ENCODE measurements at places on chromosomes 7 and 10. TPM values are rescaled to one million over a fixed set of nuclear protein-coding genes. Genes with fewer than 3 reads are reported as not detected.

DNA sequence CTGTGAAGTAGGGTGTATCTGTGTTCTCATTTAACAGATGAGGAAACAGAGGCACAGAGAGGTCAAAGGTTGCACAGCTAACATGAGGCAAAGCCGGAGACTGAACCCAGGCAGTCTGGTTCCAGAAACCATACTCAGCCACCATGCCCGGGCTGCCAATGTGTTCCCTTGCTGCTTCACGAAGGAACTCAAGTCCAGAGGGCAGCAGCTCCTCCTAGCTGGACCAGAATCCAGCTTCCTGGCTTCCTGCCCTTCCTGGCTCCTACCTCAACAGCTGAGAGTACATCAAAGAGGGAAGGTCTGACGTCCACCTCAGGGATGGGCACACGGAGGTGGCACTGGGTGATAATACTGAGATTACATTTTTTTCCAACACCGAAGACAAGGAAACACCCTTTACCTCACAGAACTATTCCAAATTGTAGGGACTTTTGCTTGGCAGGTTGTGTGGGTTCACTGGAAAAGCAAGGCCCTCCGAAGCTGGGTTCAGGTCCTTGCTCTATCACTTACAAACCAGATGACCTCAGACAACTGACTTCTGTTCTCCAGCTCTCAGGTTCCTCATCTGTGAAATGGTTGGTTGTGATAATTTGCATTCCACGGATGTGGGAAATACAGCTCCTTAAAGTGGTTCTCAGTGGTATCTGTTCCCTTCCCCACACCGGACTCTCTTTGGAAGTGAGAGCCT, 154.1 kb upstream of the ZMIZ1 start:
- no peak for DNase-seq

GRCh38 chr7:23713285-23714149, 3.5 kb downstream of the STK31 start:
- no peak for DNase-seq

GRCh38 chr10:70668454-70668970, 3.8 kb upstream of the ADAMTS14 start:
- no peak for DNase-seq

- no peak for DNase-seq
These were observed 32.8 kb downstream of the BICC1 start for GRCh38 chr10:58545427-58545826.

DNA sequence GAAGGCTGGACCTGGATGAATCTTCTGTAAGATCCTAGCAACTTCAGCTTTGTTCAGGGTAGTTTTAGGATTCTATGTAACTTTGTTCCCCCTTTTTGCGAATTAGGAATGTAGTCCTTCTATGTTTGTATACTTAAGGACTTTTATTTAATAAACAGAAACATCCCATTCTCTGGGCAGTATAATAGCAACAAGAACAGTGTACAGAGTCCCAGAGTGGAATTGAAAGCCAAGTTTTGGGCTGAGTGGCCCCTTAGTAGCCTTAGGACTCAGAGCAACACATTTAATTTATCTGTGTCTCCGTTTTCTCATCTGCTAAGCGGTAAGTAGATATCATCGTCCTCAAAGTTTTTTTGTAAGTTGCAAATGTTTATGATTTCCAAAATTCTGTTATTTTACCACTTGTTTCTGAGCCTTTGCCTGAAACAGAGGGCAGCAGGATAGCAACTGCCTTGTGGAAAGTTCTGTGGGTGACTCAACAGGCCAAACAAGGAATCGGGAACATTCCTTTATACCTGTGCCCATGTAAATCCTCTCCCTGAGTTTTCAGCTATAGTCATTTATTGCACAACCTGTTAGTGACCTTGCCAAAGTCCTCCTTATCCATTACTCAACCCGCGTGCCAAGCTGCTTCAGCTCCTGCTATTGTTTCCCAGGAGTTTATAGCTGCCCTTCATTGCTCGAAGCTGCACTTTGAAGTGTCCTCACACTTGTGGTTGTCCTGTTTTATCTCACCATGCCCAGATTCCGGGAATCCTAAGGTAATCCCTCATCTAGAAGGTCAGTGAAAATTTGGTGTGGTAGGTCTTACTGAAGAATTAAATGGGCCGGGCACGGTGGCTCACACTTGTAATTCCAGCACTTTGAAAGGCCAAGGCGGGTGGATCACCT, 199.1 kb upstream of the AHR start:
- no peak for DNase-seq

DNA sequence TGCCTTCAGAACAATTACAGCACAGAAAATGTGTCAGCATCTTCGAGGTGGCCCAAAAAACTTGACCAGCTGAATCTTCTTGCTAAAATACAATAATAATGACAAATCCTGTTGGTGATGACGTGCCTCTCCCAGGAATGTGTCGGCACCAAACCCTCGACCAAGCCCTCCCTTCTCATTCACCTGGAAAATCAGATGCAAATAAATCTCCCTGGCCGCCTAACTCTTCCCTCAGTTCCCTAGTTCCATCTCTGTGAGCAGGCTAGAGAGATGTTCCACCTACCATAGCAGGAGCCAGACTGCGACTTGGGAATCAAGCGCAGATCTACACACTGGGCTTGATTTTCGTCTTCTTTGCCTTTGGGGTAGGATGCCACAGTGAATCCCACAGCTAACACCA, 4.1 kb downstream of the PRSS1 start:
- DNase-seq, result no peak

DNA sequence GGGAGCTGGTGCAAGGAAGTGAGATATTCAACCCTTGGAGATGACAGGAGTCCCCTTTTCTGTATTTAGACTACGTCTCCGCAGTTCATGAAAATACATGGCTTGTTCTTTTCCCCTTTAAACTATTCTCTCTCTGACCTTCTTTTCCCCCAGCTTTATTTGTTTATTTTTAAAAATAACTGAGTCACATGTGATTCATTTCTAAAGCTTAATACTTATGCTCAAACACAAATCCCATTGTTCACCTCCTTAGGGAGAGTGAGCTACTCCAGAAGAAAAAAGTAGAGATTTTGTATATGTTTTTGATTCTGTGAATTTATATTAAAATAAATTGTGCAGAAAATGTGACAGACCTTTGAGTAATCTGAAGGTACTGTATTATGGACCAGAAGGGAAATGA, 35.9 kb upstream of the FZD1 start:
- no peak for DNase-seq

GSTO2 gene
- total RNA-seq, result 6.3 TPM

SPACDR gene
- total RNA-seq, result 0.49 TPM

AMZ1 gene
- total RNA-seq, result 0.30 TPM

Data from skin of body (tissue), 3 donors.